ENCODE measurements at places on chromosomes 2 and 18.

- no peak for DNase-seq
Measured at GRCh38 chr2:200128296-200128695, 172.9 kb downstream of the MAIP1 start.

DNA sequence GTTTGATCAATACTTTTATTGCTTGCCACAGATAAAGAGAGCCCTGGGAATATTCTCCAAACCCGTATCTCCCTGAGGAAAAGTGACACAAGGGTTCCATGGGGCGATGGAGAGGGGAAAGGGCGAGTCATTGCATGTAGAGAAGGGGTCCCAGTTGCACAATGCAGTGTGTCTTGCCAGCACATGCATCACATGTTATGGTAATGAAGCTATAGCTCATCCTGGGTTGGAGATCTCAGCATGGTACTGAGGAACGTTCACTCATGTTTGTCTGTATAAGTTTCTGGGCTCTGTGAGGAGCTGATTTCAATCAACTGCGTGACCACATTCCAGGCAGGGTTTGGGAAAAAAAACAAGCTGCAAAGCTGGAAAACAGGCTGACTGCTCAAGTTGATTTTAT, 220.7 kb upstream of the MC4R start:
- DNase-seq, result no peak

- DNase-seq, result no peak
Measured at GRCh38 chr2:160934263-160934662, 226.0 kb upstream of the TANK start.

GRCh38 chr2:88179228-88179679, 9.1 kb downstream of the THNSL2 start:
- no peak for DNase-seq

GRCh38 chr2:166140932-166141331, 13.1 kb upstream of the SCN1A start:
- no peak for DNase-seq

DNA sequence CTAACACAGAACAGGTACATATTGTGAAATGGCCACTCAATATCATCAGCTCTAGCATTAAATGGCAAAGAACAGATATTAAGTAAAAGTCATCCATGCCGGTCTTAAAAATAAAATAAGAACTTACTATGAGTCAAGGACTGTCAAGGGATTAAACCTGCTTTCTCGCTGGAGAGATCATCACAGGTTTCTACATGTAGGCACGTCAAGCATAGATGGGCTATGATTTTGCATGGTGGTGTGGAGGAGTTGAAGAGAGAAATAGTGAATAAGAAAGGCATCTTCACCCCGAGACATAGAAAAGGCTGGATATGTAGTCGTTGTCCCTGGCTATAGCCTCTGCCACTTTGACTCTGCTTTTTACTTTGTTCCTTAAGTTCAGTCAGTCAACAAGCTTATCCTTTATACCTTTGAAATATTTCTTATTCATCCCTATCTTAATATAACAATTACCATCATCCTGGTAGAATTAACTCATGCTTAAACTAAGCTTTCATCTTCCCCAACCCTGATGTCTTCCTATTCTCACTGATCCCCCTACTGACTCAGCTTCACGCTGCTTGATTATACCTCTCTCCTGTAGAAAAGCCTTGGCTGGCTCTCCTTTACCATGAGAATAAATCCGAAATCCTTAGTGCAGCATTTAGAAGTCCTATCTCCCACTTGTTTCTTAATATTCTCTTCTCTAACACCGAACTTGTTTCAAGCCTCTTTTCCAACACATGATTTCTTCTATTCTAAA, 42.5 kb downstream of the DSC3 start:
- DNase-seq, result no peak

DNA sequence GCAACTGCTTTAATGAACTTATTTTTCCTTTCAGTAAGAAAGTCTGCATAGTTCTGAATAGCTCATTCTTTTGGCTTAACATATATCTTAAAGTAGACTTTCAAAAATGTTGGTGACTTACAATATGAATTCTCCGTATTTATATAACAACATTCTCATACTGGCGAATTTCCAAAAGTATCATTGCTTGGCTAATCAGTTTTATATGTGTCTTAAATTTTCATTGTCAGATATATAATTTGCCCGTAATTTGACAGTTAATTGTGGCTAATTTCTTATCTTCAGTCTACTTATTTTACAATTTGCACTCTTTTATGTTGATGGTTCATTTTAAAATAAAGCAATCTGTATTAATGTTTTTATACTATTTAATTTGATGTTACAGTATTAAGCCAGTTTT, 144.9 kb downstream of the ATP9B start:
- no peak for DNase-seq

- no peak for DNase-seq
Measured at GRCh38 chr2:232502511-232502910, 14.9 kb upstream of the ECEL1 start.

- DNase-seq, result no peak
Measured at GRCh38 chr2:134104754-134105153, 149.1 kb upstream of the MGAT5 start.

GRCh38 chr2:15799432-15799827, 140.9 kb upstream of the MYCN start:
- DNase-seq, result no peak

DNA sequence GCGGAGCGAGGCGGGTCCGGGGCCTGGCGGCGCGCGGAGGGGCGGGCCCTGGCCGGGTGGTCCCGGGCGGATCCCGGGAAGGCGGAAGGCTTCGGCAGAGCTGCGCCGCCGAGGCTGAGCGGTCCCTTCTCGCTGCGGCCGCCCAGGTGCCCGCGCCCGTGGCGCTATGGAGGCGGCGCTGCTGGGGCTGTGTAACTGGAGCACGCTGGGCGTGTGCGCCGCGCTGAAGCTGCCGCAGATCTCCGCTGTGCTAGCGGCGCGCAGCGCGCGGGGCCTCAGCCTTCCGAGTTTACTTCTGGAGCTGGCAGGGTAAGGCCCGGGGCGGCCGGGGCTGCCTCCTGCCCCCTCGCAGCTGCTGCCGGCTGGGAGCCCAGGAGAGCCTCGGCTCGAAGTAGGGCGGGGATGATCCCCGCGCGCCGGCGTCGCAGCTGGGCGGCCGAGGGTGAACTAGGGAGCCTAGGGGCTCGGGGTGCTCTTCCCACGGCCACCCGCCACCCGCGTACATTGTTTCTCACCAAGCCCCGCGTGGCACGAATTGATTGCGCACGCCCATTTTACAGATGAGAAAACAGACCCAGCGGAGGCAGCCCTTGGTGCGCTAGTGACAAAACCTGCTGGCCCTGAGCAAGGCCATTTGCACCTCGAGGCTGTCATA, at the start of gene SLC66A3:
TSS of gene SLC66A3 (plus strand) at position 87 of the 655 bp plus-strand sequence. CDS start at position 167, 80 bp downstream.
- DNase-seq, result peak; percentile 87

DNA sequence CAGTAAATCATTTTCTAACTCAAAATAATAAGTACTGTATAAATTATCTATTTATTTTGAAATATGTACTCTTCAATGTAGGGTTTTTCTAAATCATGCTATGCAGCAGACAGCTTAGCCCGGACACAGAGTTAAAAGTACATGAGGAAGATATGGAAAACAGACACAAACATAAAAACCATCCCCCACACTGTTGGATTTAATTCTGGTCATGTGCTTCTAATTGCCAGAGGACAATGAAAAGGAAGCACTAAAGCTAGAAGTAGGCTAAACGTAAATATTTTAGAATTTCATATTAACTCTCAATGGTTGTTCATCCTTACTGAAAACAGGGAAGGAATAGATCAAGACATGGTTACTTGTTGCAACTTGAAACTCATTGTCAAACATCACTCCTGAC, 420.7 kb downstream of the ERBB4 start:
- DNase-seq, result no peak

- DNase-seq, result no peak
Measured at GRCh38 chr2:143148757-143149156, 19.5 kb downstream of the ARHGAP15 start.

DNA sequence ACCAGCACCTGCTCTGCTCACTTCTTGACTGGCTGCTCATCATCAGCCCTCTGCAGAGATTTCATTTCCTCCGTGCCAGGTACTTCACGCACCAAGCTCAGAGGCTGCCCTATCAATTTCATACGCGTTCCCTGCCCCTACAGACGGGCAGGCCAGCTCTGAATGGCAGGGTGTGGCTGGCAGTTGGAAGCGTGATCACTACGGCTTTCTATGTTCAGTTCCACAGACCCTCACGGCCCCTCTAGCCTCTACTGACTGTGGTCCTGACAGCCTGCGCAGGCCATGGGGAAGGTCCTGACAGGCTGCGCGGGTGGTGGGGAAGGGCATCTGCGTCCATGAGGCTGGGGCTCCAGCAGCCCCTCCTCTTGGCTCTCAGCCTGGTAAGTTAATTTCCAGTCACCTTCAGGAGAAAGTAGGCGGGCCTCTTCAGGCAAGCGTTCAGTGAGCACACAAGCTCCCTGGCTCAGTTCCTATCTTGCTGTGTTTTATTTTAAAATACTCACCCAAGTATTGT, 154.8 kb downstream of the ZNF236 start:
- no peak for DNase-seq

DNA sequence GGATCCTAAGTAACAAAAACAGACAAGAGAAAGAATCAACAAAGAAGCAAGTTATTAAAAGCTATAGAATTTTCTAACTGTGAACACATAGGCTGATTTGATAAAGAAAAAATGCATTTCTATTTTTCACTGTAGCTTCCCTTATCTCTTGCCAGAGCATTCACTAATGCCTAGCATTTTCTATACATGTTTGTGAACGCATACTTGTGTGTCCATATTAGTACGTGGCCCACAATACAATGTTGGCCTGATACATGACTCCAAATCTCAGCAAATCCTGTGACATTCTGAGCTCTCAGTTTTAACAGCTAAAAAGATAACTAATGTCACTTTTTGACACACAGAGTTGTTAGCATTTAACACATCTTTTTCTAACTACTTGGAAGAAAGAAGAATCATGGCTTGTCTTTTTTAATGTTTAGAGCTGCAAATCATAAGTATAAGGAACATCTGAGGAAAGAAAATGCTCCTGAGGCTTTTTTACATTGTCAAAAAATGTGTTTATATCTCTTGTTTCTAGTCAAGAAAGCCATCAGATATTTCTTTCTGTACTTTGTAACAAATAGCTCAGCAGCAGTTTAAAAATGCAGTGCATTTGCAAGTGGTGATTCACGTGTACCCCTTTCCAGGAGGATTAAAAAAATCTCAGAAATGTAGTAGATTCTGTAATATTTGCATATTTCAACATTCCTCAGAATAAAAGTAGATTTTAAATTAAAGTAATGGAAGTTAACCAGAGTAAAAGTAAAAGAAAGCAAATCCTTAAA, 1646.8 kb upstream of the TMEFF2 start:
- no peak for DNase-seq

GRCh38 chr18:23580677-23581367, 5.5 kb downstream of the NPC1 start:
- no peak for DNase-seq

DNA sequence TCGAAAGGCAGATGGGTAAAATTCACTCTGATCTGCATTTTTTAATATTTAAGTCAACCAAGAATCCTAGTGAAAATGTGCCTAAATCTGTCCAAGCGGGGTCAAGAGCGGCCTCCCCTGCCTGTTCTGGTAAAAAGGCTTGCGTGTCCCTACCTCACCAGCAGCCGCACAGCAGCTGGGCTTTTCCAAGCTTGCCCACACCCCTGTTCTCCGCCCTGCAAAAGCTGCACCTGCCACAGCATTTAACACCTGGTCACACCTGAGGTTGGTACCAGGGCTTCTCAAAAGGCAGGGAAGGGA, 25.8 kb upstream of the TMEM182 start:
- no peak for DNase-seq

DNA sequence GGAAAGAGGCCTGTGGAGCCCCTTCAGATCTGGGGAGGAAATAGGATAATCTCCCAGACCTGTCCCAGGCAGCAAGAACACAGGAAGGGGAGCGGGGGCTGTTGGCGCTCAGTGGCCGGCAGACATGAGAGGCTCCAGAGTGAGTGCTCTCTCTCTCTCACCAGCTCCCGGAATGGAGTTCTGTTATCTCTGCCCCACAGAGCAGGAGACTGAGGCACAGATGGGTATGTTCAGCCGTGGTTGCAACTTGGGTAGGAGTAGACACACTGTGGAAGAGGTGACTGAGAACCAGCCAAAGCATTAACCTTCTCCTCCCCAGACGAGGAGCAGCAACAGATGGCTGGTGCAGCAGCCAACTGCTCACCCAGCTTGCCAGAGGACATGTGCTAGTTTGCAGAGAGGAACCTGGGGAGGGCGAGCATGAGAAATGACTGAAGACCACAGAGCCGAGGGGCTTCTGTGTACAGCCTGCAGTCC, 82.0 kb downstream of the NRP2 start:
- no peak for DNase-seq

- no peak for DNase-seq
Measured at GRCh38 chr2:200435379-200435778, 74.5 kb downstream of the KCTD18 start.

DNA sequence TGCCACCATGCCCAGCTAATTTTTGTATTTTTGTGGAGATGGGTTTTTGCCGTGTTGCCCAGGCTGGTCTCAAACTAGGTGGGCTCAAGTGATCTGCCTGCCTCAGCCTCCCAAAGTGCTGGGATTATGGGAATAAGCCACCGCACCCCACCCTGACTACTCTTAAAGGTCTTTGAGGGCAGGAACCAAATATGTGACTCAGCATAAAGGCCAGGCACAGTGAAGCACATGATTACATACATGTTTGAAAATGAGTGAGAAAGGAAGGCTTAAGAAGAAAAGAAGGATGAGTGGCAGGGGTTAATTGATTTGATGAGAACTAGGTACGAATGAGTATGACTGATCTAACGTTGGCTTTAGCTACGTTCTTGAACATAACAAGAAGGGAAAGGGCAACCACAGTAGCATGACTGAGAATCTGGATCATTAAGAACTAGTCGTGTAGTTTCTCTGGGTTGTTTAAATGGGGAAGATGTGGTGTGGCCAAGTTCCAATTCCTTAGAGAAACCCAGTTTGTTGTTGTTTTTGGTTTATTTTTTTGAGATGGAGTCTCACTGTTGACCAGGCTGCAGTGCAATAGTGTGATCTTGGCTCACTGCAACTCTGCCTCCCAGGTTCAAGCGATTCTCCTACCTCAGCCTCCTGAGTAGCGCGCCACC, 6.8 kb downstream of the RESP18 start:
- DNase-seq, result no peak

DNA sequence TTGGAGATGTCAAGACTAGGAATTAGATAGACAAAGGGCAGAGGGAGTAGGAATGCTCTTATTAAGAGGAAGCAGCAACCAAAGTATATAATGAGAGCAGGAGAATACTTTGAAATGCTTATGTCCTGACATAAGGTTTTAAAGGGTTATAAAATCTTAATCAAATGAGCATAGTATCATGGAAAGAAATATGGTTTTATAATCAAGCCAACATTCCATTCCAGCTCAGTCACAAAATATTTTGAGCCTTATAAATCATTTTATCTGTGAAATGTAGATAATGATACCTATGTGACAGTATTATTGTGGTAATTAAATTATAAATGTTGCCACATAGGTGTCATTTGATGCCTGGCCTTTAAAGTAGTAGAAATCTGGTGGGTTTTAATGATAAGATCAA, 17.6 kb downstream of the VSNL1 start:
- DNase-seq, result no peak

- no peak for DNase-seq
Measured at GRCh38 chr2:129142465-129142864, 823.8 kb upstream of the HS6ST1 start.

- peak; percentile 43 for DNase-seq
Measured at GRCh38 chr2:128232965-128233789, 85.5 kb downstream of the HS6ST1 start.

GRCh38 chr2:173229086-173229485, 125.6 kb upstream of the CDCA7 start:
- DNase-seq, result no peak

All from stimulated activated naive CD4-positive, alpha-beta T cell (primary cell).